ENCODE measurements at places on chromosomes 5 and 9. TPM values are rescaled to one million over a fixed set of nuclear protein-coding genes. Genes with fewer than 3 reads are reported as not detected.

- DNase-seq, result peak; percentile 61
Observed at GRCh38 chr5:160173-160510, 31.2 kb upstream of the LRRC14B start.

PCDHA11 gene
- total RNA-seq, result not detected

DNA sequence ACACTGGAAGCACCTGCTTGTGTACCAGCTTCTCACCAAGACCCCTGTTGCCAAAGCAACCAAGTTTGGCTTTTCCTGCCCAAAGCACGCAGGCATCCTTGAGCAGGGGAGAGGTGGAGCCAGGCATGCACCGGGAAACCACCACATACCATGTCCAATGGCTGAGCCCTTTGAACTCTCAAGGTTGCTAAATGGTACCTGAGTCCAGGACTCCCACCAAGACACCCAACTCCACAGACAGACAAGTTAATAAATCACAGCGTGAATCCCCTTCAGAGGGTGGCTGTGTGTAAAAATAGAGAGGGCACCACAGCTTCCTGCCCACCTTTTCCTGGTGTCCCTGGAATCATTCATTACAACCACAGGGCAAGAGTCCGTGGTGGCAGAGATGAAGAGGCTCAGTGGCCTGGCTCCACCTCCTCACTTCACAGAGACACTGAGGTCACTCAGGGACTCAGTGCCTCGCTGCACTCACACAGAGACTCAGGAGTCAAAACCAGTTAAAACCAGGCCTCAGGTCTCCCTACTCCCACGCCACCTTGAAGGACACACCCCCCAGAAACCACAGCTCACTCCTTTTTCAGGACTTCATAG lies 143.7 kb downstream of the C5orf15 start:
- no peak for DNase-seq

DOK3 gene
- 4.4 TPM for total RNA-seq

NTRK2 gene
- not detected for total RNA-seq

RPL12 gene
- 1,981 TPM for total RNA-seq

DNA sequence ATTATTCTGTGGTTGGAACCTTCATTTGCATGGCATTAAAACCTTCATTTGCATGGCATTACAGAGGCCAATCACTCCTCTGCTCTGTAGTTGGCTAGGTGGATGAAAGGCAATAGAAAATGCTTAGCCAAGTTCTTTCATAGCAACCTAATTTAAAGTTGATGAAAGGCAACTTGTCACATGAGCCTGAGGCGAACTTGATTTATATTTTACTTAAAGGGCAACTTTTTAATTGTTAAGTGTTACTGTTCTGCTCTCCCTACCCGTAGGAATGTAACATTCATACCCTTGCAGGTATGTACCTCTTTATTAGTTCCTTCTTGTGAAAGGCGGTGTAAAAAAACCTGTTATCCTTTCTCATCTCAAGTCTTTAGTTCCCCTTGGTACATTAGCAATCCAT lies 7.9 kb upstream of the ERMP1 start:
- no peak for DNase-seq

DNA sequence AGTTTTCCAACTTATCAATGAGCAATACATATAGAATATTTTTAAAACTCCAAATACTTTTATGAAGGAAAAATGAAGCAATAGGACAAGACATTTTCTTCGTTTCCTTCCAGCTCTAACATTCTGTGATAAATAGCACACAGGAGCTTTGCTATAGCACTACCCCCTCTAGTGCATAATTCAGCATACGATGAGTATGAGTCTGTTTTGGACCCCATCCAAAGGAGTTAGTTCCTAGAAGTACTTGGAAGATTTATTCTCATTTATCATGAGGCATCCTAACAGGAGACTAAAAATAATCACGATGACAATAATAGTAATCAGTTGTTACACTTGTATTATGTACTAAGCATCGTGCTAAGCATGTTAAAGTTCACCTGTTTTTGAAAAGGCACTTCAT lies 1061.3 kb upstream of the DMAC1 start:
- peak; percentile 14 for DNase-seq

- DNase-seq, result no peak
Observed at GRCh38 chr5:59767681-59768151, 125.8 kb downstream of the PDE4D start.

GZMA gene
- total RNA-seq, result 0.16 TPM

DNA sequence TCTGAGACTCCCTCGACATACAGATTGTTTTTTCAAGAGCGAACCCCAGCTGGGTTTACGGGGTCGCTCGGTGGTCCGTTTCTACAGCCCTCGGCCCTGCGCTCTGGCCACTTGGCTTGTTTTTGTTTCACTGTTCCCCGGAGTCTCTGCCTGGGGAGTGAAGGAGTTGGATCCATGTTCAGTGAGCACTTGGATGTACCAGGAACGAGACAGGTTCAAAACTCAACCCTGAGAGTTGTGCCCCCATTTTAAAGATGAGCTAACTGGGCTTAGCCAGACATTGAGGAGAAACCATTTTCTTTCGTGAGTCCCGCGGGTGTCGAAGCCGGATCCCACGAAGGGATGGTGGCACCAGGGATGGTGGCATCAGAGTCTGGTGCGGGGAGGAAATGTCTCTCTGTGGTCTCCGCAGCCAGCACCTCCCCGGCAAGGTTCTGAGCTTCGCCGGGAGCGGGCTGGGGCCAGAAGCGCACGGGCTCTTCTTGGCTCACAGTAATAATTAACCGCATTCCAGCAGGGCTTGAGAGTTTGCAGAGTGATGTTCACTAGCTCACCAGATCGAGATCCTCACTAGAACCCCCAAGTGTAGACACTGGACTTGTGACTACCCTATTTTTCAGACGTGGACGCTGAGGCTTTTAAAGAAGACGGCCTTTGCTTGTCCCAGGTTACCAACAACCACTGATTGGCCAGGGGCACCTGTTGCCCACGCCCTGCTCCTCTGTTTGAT lies 1.0 kb downstream of the MSX2 start:
- DNase-seq, result no peak

Measured in HT1080 (cell line).